ENCODE measurements at places on chromosomes 5 and 9.

- DNase-seq, result no peak
Observed at GRCh38 chr5:173327084-173327947, 898 bp downstream of the STC2 start.

- no peak for DNase-seq
Observed at GRCh38 chr5:52283221-52283620, 504.5 kb upstream of the ITGA1 start.

GRCh38 chr9:447230-448025 is 232.8 kb downstream of the DOCK8 start:
- DNase-seq, result no peak

- DNase-seq, result no peak
Observed at GRCh38 chr5:173624282-173624681, 7.8 kb upstream of the BOD1 start.

DNA sequence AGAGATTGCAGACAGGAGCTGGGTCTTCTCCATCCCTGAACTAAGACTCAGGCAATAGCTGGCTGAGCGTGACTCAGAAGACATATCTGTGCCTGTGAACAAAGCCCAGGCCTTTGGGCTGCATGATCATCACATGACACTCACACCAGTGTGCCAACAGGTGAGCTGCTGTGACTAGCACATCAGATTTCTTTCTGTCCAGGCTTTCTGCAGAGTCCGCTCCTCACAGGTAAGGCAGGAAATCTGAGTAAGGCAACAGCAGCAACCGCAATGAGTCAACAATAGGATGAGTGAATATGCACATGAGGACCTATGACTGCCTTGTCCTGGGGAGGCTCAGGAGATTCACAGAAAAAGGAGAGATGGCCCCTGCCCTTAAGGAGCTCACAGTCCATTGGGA is 293.6 kb downstream of the ACTL7B start:
- DNase-seq, result no peak

GRCh38 chr5:81817086-81817485 is 66.2 kb upstream of the SSBP2 start:
- no peak for DNase-seq

Data from muscle of arm (tissue), 14 donors.